Left ventricle myocardium inferior (tissue), 1 donor: ENCODE measurements at places on chromosomes 1 and 21. TPM values are rescaled to one million over a fixed set of nuclear protein-coding genes. Genes with fewer than 3 reads are reported as not detected.

C4BPA gene
- total RNA-seq, result not detected

TMPRSS3 gene
- total RNA-seq, result not detected

KCNJ15 gene
- total RNA-seq, result 0.30 TPM

OVAAL gene
- total RNA-seq, result 5.3 TPM

P3H1 gene
- 8.6 TPM for total RNA-seq

C1orf116 gene
- total RNA-seq, result 0.74 TPM

BSND gene
- total RNA-seq, result not detected

DMBX1 gene
- not detected for total RNA-seq

TSNAX gene
- 23.6 TPM for total RNA-seq

KRTAP13-1 gene
- total RNA-seq, result not detected

OR2T5 gene
- total RNA-seq, result not detected

IGSF9 gene
- 0.25 TPM for total RNA-seq

TEDDM1 gene
- not detected for total RNA-seq

GSTM3 gene
- 93.7 TPM for total RNA-seq

DNA sequence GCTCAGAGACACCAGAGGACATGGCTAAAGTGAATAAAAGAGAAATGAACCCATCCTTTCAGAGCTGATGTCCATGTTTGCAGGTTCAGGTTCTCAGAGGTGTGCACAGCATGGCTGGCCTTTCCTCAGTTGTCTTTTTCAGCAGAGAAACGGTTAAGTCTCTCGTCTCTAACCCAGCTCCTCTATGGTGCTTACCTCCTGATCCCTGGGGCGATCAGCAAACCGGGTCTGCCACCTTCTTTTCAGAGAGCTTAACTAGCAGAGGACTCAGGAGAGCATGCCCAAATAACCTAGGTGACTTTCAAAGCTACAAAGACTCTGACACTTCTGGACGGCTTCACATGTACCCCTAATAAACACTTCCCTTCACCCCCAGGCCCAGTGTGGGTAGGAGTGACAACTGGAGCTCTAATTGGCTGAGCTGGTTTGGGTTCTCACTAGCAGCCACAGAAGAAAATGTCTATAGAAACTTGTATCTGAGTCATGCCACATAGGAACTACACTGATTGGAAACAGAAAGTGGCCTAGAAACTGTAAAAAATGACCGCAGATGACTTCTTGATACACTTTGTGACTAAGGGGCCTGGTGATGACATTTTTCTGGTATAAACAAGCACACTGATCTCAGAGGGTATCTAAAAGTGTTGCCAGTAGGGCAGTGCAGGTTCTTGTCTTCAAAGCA, at the start of gene AIM2:
AIM2 (minus strand) TSS at position 329 of the 682 bp plus-strand sequence. CDS start 3,267 bp downstream, outside the sequence.
- no peak for DNase-seq

GRCh38 chr1:33425900-33426299, 5.0 kb downstream of the PHC2 start:
- DNase-seq, result no peak

DNA sequence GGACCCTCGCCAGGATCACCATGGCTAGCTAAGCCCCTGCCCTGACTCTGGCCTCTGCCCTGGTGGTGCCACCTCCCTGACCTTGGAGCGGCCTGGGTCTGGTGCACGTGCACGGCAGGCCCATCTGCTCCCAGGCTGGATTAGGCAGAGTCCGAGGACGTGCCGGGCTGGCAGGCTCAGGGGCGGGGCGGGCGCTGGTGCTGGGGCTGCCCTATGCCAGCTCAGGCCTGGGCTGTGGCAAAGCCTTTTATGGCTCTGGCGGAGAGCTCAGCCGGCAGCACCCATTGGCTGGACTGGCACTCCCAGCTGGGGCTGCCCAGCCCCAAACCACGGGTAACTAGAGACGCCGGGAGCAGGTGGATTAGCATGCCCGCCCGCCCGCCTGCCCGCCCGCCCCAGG, 17.1 kb upstream of the EDN2 start:
- no peak for DNase-seq

- no peak for DNase-seq
These were observed 34.0 kb downstream of the PCSK9 start for GRCh38 chr1:55073187-55073916.

- DNase-seq, result no peak
These were observed 5.2 kb downstream of the FCRL3 start for GRCh38 chr1:157695417-157695816.

DNA sequence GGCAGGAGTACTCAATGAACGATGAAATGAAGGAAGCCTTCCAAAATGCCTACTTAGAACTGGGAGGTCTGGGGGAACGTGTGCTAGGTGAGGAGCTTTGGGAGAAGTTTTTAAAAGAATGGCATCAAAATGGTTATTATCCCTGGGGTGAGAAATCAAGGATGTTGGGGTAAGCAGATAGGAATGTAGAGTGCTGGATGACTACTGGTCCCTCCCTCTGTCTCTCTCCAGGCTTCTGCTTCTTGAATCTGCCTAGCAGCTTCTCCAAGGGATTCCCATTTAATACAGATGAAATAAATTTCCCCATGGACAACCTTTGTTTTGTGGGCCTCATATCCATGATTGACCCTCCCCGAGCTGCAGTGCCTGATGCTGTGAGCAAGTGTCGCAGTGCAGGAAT, 19.0 kb upstream of the CASQ1 start:
- no peak for DNase-seq

- no peak for DNase-seq
These were observed 53.4 kb downstream of the MPZL1 start for GRCh38 chr1:167775178-167775577.

GRCh38 chr1:189596197-189596596, 881.5 kb downstream of the BRINP3 start:
- DNase-seq, result no peak

DNA sequence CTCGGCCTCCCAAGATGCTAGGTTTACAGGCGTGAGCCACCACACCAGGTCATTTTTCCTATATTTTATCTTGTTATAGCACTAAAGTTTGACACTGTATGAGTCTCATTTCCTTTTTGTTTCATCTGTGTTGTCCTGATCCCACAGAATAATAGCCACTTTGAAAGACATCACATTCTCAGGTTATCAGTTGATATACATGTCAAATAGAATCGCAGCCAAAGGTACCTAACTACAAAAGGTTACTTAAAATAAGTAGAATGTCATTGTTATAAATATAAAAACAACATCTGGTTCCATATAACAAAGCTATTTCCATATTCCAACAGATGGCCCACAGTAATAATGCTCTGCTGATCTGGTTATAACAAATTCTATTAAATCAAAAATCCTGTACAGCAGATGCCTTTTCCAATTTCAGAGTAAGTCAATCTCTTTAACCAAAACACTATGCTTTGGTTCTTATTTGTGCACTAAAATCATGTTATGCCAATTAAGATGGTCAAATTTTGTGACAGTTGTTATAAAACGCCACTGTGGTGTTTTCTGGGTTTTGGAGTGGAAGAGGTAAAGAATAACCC, 6.0 kb downstream of the FOXJ3 start:
- no peak for DNase-seq

GRCh38 chr1:3293563-3294080, 160.8 kb upstream of the ARHGEF16 start:
- no peak for DNase-seq

DNA sequence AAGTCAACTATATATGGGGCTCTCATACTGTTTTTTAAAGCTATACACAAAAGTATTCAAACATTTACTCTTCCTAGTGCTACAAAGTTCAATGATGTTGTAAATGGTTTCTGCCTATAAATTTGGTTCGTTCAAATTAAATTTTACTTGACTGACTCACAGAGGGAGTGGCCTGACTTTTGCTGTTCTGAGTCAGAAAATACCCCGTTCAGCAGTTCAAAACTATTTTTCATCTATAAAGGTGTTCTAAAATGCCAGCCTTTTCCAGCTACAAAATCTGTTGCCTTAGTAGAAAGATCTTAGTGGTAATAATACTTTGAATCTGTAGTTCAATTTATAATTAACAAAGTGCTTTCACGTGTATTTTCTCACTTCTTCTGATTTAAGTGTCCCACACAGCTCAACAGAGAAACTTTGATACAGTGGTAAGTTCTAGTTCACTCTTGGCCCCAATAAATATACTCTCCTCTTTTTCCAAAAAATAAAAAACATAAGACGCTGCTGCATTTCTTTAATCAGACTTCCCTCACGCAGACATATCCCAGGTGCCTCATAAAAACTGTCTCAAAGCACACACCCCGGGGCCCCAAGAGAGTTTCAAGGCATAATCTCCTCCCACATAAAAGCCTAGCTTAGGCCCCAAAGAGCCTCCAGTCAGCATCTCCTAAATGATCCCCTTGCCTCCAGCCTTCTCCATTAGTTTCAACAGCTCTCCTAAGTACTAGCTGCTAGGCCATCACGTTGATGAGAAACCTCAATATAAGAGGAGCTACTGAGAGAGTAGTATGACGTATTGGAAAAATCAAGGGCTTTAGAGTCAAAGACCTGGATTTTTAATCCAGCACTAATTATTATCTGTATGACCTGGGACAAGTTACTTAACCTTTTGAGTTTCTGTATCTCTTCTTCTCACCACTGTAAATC, 3.2 kb downstream of the PTP4A2 start:
- DNase-seq, result no peak

DNA sequence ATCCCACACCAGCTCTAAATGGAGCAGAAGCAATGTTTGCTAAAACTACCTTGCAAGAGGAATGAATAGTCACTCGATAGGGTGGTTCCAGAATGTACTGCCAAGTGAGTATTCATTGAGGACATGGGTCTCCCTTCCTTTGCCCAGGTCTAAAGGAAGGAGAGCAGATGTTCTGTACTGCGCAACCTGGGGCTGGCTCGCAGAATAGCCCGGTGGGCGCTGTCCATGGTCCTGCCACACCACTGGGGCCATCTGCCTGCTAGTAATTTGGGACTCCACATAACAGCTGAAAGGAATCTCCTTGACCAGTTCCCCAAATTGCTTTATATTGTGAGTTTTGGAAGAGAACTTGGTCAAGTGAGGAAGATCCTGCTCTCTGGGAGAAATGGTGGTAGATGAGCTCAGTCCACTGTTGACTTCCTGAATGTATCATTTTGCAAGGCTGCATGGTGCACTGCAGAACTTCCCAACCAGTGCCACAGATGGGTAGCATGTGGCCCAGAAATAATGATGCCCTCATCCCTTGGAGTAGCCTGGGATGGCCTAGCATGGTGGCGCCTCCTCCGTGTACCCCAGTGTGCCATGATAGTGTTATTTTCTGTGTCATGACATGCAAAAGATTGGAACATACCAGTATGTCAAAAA, 5.7 kb downstream of the SLC6A17 start:
- DNase-seq, result peak; percentile 61

DNA sequence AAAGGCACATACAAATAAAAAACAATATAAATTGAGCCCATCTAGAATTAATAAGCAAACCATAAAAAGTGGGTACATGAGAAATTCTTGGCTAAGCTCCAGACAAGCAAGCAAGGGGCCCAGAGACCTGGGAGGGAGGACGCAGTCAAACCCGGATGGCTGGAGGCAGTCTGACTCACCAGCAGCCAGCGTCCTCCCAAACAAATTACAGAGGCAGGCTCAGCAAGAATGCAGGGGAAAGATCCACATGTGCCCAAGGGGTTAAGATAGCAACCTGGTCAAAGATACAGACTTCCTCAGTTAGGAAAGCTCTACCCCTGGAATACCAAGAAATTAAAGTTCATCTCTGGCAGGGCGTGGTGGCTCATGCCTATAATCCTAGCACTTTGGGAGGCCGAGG, 7.4 kb upstream of the TIAM1 start:
- DNase-seq, result no peak

DNA sequence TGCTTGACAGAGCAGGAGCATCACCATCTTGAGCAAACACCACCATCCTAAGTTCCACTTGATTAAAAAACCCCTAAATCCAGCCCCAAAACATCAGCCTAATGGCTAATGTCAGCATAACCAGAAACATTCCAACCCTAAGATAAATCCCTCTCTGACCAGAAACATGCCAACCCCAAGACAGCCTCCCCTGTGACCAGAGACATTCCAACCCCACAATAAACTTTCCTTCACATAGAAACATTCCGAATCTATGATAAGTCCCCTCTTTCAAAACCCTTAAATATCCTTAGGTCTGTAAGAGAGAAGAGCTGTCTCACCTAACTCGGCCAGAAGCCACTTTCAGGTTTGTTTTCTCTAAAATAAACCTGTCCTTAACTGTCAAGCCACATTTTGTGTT, 17.4 kb upstream of the SLC2A5 start:
- no peak for DNase-seq

GRCh38 chr1:90509225-90510048, 207.7 kb downstream of the BARHL2 start:
- no peak for DNase-seq

DNA sequence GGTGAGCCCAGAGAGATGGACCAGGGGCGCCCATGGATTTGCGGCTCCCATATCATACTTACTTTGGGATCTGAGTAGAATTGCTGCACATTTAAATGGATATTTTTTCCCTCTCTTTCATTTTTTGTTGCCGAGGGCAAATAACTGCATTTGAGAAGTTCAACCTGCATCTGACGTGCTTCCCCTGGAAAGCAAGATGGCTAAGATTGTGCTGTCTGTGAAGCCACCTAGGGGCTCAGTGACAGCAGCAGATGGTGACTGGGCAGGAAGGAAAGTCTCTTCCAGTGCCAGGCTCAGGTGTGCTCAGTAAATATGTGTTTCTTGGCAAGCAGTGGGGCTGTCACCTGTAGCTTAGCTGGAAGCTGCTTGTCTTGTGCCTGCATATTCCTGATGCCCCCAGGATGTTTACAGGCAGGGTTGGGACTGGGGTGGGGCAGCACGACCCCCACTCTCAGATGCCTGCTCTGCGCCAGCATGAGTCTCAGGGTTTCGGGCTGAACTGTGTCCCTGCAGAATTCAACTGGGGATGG, 59.8 kb upstream of the ETV3 start:
- DNase-seq, result no peak

DNA sequence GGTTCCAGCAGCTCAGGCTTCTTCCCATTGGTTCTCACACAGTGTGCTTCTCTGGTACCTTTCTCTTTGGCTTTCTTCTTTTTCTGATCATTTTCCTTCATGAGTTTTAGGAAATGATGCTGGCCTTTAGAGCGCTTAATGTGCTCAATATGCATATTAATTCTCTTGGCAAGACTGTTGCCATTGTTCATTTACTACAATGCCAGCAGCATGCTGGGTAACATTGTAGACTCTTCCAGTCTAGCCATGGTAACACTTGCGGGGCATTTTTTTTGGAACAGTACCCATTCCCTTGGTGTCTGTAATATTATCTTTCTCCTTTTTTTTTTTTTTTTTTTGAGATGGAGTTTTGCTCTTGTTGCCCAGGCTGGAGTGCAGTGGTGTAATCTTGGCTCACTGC, 21.7 kb downstream of the UBE4B start:
- no peak for DNase-seq

GRCh38 chr1:51799372-51799771, 79.2 kb downstream of the NRDC start:
- no peak for DNase-seq
